ENCODE measurements at places on chromosomes 5 and 9.

GRCh38 chr5:2756211-2757152 lies 5.0 kb upstream of the IRX2 start:
- no peak for DNase-seq

- no peak for DNase-seq
Measured at GRCh38 chr5:36172599-36172998, 20.7 kb downstream of the SKP2 start.

DNA sequence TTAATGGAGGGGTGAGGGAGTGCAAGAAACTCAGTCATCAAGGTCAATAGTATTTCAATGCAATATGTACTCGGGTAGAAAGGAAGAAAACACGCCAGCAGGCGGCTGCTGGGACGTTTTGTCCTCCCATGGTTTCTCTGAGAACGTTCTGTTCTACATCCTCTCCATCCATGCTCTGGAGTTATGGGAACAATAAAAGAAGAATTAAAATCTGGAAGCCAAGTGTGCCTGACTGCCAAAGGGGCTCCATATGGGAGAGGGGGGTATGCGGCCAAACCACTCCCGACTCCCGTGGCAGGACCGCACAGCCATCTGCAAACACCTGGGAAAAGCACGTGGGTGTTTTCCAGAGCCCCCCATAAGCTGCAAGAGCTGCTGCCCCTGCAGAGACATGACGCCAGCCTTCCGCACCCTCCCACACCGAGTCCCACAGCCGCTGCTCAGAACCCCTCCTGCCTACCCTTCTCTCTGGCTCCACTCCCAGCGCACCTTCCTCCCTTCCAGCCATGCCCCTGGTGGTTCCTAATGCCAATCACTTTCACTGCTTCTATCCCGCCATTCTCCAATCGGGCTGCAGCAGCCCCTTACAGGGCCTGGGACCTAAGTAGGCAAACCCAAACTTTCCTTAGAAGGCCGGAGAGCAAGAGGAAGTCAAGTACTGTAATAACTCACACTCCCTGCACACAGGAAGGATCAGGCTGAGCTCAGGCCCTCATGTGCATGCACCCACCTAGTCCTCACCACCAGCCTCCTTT lies 241.6 kb downstream of the SYK start:
- no peak for DNase-seq

- DNase-seq, result no peak
Measured at GRCh38 chr5:100904259-100904861, 1.3 kb upstream of the ST8SIA4 start.

DNA sequence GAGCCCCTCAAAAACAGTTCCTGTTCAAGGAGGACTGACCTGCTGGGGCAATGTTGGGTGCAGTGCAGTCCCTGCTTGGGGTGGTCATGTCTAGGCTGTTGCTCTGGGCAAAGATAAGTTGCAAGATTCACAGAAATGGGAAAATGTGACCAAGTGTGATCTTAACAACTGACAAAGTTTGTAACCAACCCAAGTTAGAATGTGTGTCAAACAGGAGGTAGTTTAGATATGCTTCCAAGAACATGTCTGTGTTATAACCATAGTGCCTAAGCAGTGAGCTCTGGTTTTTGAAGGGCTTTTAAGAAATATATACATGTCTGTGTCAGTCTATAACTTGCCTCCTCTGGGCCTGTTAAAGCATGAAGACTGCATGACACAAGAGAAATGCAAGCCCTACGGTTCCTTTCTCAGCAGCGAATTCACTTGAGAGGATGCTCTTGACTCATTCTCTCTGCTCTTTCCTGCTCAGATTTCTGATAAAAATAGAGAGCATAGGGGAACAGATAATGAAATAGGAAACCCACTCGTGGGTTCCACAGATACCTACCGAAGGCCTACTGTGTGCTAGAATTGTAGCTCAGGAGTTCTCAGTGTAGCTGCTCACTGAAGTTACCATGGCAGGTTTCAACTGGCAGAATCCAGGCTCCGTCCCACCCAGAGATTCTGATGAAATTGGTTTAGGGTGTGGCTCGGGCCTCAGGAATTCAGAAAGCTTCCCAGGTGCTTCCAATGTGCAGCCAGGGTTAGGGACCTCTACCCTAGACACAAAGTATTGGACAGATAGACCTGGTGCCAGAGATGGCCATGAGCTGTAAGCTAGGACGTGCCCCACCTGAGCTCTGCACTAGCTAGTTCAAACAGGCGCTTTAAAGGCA lies 52.4 kb downstream of the ARHGEF37 start:
- no peak for DNase-seq

GRCh38 chr5:179873588-179874110 lies 15.0 kb upstream of the MRNIP start:
- DNase-seq, result no peak

DNA sequence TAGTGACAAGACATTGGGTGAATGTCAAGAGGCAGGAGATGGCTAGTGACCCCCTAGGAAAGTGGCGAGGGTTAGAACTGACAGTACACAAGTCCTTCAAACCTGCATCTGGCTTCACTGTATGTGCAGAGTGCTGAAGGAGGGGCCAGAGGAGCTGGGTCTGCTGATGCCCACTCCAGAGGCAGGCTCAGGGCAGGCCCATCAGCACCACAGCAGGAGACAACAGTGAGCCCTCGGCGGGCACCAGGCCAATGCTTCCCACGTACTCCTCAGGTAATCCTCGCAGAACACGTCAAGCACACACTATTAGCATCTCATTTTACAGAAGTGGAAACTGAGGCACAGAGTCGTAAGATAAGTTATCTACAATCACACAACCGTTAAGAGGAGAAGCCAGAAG lies 76.1 kb upstream of the SH3PXD2B start:
- no peak for DNase-seq

DNA sequence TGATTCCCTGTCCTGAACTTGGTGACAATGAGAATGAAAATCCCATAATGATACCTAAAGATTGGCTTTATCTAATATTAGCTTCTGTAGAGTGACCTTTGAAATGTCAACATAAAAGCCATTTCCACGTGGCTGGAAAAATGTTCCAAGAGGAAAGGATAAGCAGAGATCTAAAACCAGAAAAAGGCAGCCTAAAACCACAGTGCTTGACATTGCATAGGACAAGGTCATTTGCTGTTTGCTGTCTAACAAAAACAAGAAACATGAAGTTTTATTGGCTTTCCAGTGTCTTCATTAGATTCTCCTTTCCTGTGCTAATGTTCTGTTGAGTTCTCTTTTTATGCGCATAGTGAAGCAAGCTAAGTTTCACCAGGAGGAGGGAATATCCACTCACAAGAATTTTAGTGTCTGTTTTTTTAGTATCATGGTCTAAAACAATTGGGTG lies 44.6 kb downstream of the CPEB4 start:
- no peak for DNase-seq

- no peak for DNase-seq
Measured at GRCh38 chr5:120866997-120867396, 402.9 kb downstream of the PRR16 start.

GRCh38 chr5:140232731-140233130 lies 57.7 kb downstream of the CYSTM1 start:
- DNase-seq, result no peak

- DNase-seq, result no peak
Measured at GRCh38 chr5:170466988-170467707, 36.7 kb upstream of the KCNIP1 start.

- no peak for DNase-seq
Measured at GRCh38 chr5:156815988-156816599, 34.0 kb upstream of the PPP1R2B start.

GRCh38 chr5:149239917-149240316 lies 31.7 kb upstream of the AFAP1L1 start:
- no peak for DNase-seq

DNA sequence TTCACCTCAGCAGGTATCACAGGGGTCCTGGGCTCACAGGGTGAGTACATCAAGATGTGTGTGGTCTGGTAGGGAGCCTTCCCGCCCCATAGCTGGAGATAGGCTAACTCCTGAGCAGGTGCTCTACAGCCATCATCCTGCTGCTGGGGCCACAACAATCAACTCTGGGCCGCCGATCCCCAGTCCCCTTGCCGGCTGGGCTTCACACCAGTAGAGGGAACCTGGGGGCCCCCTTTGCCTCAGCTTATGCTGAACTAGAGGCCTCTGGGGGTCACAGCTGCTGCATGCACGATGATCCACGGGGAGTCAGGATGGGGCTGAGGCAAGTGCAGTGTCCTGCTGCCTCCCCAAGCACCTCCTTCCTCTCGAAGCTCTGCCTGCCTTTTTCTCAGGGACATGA lies 46.5 kb downstream of the IRF1 start:
- no peak for DNase-seq

- no peak for DNase-seq
Measured at GRCh38 chr5:150895431-150896428, 9.1 kb downstream of the ZNF300 start.

DNA sequence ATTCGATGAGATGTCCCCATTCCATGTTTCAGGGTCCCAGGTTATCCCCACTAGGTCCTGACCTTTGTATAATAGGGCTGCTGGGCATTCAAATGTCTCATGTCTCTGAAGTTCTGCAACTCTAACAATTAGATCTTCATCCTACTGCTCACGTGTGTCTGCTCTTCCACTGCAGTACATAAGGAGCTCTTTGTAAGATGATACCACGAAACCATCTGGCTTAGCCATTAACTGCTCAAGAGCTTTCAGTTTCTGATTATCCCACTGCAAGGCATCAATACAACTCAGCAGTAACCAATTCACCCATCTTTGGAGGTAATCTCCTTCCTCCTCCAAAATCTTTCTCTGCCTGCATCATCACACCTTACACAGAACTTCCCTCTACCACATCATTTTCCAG lies 49.9 kb upstream of the PPP2CA start:
- no peak for DNase-seq

DNA sequence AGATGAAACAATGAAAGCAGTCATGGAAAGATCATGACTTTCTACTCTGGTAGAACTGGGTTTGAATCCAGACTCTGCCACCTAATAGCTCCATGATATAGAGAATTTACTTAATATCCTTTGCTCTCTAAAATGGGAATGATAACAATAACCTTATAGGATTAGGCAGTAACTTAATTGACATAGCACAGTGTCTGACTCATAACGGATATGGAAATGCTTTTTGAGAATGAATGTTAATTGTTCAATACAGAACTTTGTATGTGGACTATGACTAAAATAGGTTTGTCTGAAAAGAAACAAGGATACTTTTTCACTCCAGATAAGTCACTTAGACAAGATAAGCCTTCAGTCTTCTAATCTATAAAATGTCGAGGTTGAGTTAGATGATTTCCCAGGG lies 330.7 kb downstream of the PTPRD start:
- DNase-seq, result no peak

DNA sequence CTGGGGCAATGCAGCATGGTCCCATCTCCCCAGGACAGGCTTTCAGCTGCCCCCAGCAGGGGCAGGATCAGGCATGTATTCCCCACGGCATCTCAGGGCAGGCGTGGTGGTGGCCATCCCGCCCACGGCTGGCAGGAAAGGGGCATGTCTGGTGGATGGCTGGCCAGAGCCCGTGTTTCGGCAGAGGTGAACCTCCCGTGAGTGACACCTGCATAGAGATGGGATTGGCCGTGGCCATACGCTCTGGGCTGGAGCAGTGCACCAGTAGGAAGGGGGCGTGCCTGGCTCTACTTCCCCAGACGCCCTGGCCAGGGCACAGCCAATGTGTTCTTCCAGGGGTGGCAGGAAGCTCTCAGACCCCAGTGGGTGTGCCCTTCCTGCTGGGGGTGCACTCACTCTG lies 139.1 kb downstream of the ZNF354C start:
- DNase-seq, result peak; percentile 32

DNA sequence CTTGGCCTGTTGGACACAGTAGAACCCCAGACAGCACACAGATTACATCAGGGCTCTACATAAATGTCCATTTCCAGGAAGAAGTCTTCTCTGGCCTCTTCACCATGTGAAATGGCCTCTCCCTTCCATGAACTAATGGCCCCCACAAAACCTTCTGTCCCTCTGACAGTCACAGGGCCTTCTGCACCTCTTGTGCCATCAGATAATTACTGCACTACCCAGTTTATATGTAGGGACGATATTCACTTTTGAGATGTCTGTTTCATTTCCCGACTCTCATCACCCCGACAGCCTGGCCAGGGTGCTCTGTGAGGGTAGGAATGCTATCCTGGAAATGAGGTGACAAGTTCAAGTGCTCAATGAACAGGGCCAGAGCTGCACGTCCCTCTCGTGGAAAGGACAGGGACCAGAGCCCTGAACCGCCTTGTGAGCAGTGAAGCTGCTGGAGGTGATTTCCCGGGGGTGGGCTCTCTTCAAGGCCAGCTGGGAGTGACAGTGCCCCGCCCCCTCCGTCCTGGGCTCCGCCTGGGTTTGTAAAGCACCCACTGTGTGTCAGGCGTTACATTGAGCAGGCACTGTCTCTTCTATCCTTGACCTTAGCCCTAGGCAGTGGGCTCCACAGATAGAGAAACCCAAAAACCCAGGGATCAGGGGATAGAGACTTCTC lies 3.0 kb upstream of the FAM78A start:
- DNase-seq, result peak; percentile 69

GRCh38 chr9:34431667-34432066 lies 26.7 kb downstream of the FAM219A start:
- no peak for DNase-seq

- no peak for DNase-seq
Measured at GRCh38 chr5:69049151-69049550, 44.7 kb upstream of the SLC30A5 start.

GRCh38 chr9:124768334-124768733 lies 2.8 kb downstream of the NR6A1 start:
- DNase-seq, result no peak

- DNase-seq, result no peak
Measured at GRCh38 chr5:85397451-85397850, 1012.8 kb upstream of the EDIL3 start.

DNA sequence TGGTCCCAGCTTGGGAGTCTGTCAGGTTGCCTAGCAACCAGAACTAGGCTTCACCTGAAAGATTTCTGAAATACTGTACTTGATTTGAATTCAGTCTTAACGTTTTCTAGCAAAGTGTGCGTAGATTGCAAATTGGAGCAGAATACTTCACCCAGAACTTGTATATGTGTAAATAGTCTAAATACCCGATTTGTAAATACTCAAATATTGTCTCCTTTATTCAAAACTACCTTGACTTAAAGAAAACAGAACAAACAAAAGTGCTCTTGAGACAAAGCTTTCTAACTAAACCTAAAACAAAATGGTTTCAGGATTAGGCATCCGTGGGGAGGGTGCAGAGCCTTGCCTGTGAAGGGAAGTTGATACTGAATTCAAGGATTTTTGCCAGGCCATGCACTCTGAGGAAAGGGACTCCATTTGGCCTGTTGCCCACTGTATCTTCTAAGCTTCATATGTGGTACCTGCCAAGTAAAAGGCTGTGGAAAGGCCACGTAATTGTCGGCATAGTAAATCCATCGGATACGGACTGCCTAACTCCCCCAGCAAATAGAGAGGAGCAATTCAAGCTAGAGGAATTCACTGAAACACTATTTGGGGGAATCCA lies 744 bp upstream of the HMGCS1 start:
- DNase-seq, result no peak

DNA sequence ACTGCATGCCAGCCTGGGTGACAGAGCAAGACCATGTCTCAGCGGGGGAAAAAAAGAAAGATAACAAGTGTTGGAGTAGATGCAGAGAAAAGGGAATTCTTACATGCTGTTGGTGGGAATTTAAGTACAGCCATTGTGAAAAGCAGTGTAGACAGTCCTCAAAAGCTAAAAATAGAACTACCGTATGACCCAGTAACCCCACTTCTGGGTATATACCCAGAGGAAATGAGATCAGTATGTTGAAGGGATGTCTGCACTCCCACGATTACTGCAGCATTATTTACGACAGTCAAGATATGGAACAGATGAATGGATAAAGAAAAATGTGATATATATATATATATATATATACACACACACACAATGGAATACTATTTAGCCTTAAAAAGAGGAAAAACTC lies 225.3 kb upstream of the SLC24A2 start:
- no peak for DNase-seq

All from Right ventricle myocardium superior (tissue), 1 donor.